ENCODE measurements at places on chromosomes 6 and 20.
A peak's percentile ranks its signal among the peaks of the same experiment; 100 is the strongest.

GRCh38 chr20:64033981-64034493, 1.9 kb upstream of the C20orf204 start:
- DNase-seq = no peak

GRCh38 chr6:36912586-36912985, 26.8 kb downstream of the C6orf89 start:
- no peak for DNase-seq

DNA sequence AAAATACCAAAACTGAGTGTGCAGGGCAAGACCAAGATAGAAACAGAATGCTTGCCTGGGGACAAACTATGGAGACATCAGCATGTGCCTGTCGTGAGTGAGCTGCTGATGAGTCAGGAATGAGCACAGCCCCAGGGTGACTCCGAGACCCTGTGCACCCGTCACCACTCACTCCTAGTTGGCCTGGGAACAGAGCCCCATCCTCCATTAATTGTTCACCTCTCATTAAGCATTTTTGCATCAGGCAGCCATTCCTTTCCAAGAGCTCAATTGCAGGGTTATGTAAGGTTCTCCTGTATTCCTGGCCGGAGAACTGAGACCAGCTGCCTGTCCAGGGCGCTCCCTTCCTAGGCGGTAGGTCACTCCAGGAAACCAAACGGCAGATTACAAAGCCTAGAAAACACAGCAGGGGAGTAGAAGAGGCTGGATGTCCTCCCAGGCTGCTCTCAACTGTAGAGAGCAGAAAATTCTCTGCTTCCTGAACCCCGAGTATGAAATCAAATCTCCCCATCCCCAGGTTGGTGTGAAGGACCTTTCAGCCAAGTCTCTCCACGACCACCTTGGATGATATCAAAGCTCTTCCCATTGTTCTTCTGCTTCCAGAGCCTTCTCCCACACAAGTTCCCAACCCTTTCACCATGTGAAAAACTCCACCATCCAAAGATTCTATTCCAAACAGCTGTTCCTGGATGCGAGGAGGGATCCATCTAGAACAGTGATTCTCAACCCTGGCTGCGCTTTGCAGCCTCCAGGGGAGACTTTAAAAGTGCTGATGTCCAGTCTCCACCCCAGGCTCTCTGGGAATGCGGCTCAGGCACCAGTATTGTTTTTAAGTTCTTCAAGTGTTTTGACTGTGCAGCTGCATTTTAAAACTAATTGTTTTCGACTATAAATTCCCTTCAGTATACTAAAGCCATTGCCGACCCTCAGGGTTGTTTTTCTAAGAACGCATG, 532.6 kb upstream of the JARID2 start:
- no peak for DNase-seq

DNA sequence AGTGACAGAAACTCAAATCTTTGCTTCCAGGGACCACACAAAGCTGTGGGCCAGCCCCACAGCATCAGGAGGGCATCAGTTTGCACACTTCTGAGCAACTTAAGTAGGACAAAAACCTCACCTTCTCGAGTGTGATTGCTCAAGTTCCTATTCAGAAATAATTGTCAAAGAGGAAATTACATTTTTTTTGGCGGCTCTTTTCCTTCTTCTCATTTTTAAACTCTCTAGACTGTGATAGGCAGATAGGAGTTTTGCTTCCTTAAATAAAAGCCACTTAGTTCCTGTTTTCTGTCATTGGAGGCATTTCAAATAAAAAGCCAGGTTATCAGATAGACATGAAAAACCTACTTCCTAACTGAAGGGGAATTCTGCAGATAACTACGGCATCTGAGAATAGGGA, 11.2 kb upstream of the TAGAP start:
- no peak for DNase-seq

GRCh38 chr6:133969921-133970295, 16.9 kb downstream of the TBPL1 start:
- no peak for DNase-seq

DNA sequence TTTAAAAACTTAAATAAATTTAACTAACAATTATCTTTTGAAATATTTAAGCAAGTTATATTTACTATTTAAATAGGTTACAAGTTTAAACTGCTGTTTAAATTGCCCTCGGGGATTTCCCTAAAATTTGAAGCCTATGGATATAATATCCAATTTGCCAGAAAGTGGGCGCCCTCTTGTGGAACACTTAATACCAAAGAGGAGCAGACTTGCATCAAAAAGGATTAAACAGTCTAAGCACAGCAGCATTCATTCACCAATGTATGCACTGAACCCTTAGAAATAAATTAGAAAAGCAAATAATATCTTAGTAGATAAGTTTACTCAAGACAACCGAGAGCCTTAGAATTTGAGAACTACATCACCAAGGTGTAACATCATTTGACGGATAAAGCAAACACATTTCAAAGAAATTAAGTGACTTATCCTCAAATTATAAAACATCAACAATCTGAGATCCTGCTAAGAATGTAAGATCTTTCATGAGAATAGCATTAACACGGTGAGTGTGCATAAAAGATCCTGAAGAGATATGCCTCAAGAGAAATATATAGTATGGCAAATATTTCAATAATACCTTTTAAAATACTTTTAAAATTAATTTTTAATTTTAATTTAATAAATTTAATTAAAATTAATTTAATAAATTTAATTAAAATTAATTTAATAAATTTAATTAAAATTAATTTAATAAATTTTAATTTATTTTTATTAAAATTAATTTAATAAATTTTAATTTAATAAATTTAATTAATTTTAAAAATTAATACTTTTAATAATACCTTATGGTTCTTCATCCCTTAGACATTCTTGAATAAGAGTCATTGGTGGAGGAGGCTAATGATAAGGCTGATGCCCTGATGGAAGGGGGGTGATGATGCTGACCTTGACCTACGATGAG, 11.5 kb upstream of the MEP1A start:
- DNase-seq = no peak

DNA sequence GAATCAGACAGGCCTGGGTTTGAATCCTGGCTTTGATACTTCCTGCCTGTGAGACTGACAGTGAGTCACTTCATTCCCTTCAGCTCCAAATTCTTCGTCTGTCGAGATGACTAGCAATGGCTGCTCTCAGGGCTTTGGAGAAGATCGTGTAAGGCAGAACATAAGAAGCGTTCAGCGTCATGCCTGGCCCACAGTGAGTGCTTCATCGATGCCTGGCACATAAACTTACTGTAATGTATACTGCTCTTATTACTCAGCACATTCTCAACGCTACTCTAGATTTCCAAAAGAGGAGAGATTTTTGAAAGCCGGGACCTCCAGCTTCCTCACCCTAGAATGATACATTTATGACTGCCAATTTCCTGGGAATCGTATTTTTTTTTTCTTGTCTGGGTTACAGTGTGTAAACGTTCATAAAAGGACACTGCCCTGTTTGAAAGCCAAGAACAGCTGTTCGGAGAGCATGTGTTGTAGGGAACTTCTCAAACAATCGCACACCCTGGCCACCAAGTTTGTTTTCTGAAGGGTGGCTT, 16.2 kb upstream of the BCAS1 start:
- no peak for DNase-seq

DNA sequence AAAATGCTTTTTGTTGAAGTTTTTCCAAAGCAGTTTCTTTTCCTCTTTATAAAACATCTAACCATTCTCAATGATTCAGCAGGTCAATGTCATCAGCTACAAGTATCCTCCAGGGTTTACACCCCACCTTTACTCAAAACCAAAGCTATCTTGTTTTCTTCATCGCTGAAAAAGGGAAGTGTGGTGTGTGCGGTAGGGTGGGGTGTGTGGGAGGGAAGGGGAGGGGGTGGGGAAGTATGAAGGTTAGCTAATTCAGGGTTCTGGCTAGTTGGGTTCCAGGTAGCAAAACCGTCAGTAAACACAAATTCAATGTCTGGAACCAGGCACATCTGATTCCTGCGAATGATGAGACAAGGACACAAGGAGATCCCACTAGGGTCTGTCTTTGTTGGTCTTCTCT, 189.6 kb downstream of the GJA10 start:
- DNase-seq = peak; percentile 6

DNA sequence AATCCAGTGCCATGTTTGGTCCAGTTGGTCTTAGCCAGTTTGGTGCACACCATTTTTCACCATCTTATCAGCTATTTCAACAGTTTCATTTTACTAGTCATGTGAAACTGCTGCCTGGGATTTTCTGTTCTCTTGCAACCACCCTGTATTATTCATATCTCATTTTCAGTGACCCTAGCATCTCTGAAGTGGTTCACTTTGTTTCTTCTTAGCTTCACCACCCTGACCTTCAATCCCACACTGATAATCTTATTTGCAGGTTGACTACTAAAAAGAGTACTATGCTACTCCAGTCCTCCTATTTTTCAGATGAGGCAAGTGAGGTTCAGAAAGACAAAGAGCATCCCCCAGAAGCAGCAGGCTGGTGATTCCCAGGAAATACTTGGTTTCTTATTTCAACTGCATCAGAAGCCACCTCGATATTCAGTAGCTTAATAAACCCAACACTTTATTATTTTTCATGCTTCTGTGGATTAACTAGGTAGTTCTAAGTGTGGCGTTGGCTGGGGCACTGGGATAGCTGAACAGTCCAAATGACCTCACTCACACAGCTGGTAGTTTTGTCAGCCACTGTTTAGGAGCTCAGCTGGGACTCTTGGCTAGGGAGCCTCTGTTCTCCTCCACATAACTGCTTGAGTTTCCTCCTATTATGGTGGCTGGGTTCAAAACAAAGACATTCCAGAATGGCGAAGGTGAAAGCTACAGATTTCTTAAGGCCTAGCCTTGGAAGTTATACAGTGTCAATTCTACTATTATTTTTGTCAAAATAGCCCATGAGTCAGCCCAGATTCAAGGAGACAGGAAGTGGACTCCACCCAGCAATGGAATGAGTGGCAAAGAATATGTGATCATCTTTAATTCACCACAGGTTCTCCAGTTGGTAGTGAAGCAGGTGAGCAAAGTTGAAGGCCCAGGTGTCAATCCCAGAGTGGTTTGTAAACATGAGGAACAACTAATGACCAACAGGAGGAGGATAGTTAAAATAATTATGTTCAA, 40.6 kb downstream of the BPIFB4 start:
- DNase-seq = no peak

DNA sequence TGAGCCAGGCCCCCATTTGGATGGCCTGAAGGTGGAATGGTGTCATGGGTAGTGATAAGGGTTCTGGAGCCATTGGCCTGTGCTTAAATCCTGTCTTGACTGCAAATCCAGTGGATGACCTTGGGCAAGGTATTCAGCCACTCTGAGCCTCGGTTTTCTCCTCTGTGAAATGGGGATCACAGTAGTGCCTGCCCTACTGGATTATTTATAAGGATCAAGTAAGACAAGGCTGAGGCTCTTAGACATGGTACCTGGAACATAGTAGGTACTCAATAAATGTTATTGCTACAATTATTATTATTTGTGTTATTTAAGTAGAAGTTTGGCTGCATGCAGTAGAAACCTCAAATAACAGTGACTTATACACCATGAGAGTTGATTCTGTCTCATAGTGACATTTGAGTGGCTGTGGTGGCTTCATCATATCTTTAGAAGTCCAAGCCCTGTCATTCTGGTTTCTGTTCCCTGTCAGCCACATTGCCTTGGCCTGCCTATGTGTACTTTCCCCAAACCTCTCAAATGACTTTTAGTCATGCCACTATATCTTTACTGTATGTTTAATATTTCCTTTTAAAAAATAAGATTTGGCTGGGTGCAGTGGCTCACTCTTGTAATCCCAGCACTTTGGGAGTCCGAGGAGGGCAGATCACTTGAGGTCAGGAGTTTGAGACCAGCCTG, 37.6 kb upstream of the CHMP4B start:
- no peak for DNase-seq
